ENCODE measurements at places on chromosomes 12 and 14. TPM values are rescaled to one million over a fixed set of nuclear protein-coding genes. Genes with fewer than 3 reads are reported as not detected.

- DNase-seq, result no peak
Measured at GRCh38 chr12:5873281-5873919, 71.7 kb downstream of the ANO2 start.

GRCh38 chr12:42786400-42787148 lies 197.0 kb upstream of the PRICKLE1 start:
- no peak for DNase-seq

The DTX3 gene
- total RNA-seq, result 7.2 TPM

- no peak for DNase-seq
Measured at GRCh38 chr12:75954041-75954440, 77.5 kb downstream of the PHLDA1 start.

The NAV3 gene
- 16.6 TPM for total RNA-seq

GRCh38 chr12:46472893-46473633 lies 100.5 kb upstream of the SLC38A2 start:
- no peak for DNase-seq

DNA sequence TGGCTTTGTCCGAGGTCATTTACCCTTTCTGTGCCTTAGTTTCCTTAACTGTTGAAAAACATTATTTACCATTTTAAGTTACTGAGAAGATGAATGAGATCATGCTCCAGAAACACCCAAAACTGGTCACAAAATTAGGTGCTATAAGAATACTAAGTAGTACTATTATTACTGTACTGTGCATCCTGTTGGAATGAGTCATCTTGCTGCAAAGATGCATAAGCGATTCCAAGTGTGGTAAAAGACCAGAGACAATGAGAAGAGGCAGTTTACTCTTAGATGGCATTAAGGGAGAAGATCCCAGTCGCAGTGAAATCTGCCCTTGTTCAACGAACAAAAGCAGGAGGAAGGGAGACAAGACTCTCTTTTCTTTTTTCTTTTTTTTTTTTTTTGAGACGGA lies 4.2 kb upstream of the PLEKHA5 start:
- DNase-seq, result no peak

DNA sequence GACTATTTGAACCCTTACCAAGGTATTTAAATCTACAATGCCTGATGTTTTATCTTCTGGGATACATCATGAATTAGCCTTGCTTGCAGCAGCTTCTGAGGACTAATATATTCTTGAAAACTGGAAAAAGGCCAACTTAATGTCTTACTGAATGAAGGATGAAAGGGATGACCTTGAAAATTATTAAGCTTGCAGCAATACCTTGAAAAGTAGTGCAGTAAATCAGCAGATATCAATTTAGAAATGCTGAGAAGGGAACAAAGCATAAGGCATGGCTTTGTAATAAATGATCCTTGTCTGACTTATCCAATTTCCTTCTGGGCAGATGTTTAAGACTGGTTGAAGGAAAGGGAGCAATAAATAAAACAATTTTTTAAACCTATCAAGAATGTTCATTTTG lies 37.3 kb upstream of the FERMT2 start:
- no peak for DNase-seq

The ST8SIA1 gene
- total RNA-seq, result 1.6 TPM

GRCh38 chr12:89662623-89663022 lies 46.0 kb downstream of the ATP2B1 start:
- no peak for DNase-seq

- DNase-seq, result no peak
Measured at GRCh38 chr12:118727196-118727978, 254.0 kb upstream of the SRRM4 start.

DNA sequence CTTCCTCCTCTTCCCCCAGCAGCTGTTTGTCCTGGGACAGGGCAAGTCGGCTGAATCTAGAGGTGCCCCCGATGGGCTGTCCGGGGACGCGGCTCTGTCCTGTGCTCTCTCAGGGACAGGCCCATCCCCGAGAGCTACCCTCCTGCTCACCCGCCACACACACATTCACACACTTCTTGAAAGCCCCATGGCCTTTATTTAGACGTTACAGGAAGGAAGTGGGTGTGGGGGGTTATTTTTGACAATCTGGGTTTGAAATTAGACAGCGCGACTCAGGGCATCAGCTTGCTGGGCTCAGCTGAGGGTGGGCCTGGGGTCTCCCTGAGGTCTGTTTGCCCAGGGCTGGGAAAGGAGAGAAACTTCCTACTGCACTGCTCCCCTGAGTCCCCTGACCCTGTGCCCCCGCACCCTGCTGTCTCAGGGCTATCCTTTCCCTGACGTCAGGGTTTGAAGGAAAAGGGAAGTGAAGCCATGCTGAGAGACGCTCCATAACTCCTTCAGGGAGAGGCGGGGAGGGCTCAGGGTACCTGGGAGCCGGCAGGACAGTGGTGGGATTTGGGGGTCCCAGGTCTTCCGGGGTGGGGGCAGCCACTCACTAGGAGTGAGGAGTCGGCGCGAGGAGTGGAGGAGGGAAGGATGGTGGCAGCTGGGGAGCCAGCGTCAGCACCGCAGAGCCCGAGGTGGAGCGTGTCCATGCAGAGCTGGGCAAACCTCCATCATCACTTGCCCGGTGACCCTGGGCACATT lies 8.1 kb downstream of the PTPN6 start:
- DNase-seq, result no peak

DNA sequence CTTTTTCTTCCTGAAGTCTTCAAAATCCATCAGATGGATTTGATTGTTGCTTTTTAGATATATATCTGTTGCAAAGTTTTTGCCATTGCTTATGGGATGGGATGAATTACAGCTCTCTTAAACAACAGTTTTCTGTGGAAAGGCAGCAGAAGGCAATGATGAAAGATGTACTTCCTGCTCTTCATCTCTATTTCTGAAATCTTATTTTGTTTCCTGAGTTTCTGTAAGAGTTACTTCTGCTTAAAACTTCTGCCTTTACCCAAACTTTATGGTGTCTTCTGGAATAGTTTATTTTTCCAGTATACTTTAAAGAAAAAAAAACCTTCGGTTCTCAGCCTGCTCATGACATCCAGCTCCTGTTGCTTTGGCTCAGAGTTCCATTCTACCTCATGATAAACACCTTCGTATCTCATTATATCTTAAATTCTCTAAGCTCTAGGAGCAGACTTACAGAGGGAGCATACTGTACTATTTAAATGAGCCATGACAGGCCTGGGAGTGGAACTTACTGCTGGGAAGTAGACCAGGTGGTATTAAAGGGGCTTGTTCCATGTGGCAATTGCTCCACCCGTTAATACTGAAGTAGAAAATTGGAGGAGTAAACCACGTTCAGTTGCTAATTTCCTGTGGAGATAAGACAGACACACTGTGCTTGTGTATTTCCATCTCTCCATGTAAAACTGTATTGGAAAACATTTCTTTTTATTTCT lies 288.4 kb downstream of the FBXL14 start:
- DNase-seq, result no peak

DNA sequence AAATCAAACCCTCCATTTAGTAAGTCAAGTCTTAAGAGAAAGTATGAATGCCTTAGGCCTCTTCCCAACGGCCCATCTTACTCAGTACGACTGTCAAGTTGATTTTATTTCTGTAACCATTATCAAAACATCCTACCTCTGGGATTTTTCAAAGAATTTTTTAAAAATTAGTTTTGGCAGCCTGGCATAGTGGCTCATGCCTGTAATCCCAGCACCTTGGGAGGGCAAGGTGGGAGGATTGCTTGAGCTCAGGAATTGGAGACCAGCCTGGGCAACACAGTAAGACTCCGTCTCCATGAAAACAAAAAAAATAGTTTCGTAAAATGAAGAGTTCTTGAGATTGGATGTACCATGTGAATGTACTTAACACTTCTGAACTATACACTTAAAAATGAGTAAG lies 4.1 kb downstream of the FGD6 start:
- DNase-seq, result no peak

The MYH6 gene
- total RNA-seq, result not detected

The SMIM41 gene
- 0.45 TPM for total RNA-seq

DNA sequence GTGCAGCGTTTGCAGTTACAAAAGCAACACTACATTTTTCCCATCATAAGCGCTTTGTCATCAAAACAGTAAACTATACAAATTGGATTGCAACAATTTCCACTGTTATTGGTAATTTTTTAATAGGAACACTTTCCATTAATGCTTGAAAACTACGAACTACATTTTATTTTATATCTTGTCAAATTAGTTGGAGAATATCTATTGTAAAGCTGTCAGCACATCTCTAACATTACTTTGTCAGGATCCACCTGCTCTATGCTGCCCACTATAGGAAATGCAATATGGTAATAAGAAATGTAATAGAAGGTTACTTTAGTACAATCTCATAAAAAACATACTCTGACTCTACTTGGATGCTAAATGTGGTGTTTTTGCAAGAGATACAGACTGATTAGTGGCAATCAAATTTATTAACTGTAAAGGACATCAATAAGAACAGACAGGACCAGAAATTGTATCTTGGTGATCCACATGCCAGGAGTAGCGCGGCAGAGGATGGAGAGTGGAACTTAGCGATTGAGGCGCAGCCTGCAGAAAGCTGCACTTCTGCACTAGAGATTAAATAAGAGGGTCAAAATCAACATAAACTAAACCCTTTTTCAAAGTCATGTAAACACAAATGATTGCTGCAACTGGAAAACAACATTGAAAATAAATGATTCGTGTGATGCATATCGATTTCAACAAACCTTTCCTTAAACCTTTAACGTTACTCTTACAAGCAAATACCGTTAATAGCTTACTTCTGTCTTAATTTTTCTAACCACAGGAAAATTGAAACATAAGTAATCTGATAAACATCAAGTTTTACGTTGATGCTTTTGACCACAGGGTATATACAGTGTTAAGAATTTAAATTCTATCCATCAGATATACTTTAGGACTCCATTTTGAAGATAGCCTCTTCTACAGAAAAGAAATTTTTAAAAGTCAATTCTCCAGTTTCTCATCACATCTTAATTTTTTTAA lies 3.6 kb upstream of the ARID2 start:
- no peak for DNase-seq

The PLEKHD1 gene
- 0.19 TPM for total RNA-seq

The LHX5 gene
- total RNA-seq, result not detected

The CLEC12A gene
- total RNA-seq, result 7.5 TPM

- DNase-seq, result no peak
Measured at GRCh38 chr14:69231486-69231885, 28.5 kb upstream of the GALNT16 start.

DNA sequence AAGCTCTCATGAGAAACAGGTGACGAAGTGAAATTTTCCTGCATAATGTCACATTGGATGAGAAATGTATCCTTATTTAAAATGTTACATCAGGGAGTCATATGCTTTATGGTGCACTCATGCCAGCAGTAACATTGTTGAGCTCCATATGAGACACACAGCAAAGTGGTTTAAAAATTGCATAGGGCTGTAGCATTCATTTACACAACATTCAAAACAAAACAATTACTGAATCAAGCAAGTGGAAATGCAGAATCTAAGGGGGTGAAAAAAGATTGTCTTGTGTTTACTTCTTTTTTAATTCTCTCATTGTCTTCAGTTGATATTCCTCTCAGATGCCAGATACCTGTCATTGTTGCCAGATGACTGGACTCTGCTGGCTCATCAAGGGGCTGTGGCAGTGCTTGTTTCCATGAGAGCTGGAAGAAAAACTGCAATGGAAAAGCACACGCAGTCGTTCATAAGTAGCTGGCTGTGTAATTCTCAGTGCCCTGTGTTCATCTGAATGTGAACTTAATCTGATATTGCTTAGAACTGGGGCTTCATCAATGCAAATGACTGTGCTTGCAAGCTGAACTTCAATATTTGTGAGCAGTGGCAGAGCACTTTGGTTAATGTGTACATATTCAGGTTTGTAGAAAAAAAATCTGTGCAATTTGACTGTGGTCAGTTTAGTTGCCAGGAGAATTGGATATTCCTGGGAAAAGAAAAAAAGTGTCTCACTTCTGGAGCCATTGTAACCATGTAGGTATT lies 305.6 kb downstream of the RAD51B start:
- no peak for DNase-seq

- no peak for DNase-seq
Measured at GRCh38 chr12:79408689-79409088, 282.1 kb downstream of the PAWR start.

DNA sequence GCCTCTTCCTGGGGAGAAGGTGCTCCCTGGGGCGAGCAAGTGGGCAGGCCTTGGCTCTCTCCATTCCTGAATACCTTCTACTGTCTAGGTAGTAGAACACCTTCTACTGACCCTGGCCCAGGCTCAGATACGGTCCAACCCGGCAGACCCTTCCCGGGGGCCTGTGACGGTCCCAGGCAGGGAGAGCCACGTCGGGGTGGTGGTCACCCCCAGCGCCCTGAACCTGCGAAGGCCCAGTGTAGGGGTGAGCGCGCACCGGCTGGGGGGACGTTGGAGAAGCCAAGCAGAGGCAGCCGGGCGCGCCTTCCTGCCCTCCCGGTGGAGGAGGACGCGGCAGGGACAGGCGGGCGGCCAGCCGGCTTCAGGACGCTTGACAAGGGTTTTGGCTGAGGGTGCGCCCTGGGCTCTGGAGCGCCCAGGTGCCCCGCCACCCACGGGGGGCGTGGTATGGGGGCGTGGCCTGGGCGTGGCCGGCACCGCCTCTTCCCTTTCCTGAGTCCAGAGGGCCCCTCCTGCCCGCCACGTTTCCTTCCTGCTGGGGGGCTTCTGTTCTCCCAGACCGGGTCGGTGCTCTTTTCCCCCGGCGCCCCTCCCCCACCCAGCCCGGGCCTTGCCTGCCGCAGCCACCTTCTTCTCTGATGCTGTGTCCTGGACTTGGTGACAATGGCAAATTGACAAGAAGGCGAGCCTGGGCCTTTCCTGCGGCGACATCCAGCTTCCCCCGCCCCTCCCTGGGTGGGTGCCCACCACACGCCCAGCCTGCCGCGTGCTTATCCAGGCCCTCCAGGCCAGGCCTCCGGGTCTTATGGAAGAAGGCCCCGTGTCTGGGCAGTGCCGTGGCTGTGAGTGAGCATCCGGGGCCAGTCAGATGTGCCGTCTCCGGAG lies 24.5 kb upstream of the PPP1R13B start:
- no peak for DNase-seq

GRCh38 chr12:19474147-19474546 lies 34.9 kb downstream of the AEBP2 start:
- DNase-seq, result no peak

- DNase-seq, result no peak
Measured at GRCh38 chr12:106039646-106040404, 98.9 kb downstream of the NUAK1 start.

GRCh38 chr12:14949631-14950030 lies 11.3 kb upstream of the ERP27 start:
- DNase-seq, result no peak

GRCh38 chr12:75782069-75782581 lies 249.5 kb downstream of the PHLDA1 start:
- DNase-seq, result no peak

The HOXC4 gene
- 2.2 TPM for total RNA-seq

DNA sequence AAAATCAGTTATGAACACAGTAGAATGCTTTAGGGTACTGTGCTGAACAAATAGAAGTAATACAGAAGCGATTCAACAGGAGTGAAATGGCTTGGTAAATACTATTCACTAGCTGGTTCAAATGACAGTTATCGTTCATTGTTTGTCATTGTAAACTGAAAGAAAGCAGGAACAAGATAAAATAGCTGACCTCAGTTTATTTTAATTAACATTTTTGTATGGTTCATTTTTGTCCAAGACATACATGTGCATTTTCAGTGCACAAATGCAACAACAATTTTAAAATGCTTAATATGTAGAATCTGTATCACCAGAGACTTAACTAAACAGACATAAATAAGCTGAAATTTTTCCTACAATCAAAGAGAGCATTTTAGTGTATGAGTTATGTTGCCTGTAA lies 49.9 kb downstream of the ALX1 start:
- no peak for DNase-seq

The FOXN4 gene
- not detected for total RNA-seq

GRCh38 chr14:71139294-71139946 lies 232.2 kb downstream of the PCNX1 start:
- DNase-seq, result no peak

All from mesenteric fat pad (tissue), 1 donor.